ENCODE measurements at places on chromosomes 12 and 14.

- DNase-seq = no peak
Observed at GRCh38 chr12:52277486-52278245, 3.2 kb downstream of the KRT86 start.

DNA sequence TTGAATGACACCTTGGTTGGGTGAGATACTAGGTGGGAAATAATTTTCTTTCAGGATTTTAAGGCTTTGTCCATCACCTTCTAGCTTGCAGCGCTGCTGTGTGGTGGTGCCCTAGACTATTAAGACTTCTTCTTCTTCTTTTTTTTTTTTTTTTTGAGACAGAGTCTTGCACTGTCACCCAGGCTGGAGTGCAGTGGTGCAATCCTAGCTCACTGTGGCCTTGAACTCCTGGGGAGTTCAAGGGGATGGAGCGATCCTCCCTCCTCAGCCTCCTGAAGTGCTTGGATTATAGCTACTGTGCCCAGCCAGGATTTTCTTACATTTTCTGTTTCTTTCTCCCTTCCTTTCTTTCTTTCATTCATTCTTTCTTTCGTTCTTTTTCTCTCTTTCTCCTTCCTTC lies 10.3 kb upstream of the MTA1 start:
- DNase-seq = no peak

DNA sequence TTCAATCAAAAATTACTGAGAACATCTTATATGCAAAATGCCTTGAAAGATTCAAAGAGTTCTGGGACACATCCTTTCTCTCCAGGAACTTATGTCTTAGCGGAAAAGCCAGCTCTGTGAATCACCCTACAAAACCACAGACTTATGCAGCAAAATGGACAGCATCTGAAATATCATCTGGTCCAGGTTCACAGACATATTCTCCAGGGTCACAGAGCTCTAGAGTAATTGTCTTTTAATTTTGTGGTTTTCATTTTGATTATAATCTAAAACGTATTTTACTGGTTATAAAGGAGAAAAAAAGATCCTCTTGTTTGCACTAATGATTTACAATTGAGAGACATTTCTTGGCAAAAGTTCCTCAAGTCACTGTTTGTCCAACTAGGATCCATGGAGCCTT lies 246.2 kb downstream of the MSRB3 start:
- no peak for DNase-seq

DNA sequence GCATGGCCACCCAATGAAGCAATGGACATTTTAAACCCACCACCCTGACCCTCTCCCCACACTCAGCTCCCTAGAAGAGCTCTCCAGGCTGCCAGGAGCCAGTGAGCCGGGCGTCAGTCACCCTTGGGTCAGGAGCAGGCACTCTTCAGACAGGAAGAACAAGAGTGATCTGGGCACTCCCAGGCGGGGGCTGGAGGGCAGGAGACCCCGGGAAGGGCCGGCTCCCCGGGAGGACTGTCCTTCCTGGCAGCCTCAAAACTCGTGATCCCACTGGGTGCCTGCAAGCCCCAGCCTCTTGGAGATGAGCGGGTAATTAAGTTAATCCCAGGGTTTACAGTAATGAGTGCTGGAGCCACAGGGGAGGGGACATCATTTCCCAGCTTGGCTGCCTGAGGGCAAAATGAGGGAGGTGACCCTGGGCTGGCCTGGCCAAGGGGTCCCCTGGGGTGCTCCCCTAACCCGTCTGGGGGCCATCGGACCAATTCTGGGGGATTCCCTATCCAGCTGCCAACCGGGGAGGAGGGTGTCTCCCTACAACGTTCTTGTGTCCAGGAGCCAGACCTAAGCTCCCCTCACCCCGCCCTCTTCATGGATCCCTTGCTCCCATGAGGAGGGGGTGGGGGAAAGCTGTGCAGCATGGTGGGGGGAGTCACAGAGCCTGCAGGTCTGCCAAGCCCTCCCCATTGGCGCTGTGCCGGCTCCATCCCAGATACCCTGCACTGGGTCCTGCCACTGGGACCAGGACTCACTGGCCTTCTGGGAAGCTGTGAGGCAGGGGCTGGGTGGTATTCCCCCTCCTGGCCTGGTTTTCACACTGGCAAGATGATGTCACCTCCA lies 59.2 kb downstream of the CCNK start:
- DNase-seq = no peak

GRCh38 chr12:24760606-24761378 lies 188.1 kb downstream of the BCAT1 start:
- no peak for DNase-seq

DNA sequence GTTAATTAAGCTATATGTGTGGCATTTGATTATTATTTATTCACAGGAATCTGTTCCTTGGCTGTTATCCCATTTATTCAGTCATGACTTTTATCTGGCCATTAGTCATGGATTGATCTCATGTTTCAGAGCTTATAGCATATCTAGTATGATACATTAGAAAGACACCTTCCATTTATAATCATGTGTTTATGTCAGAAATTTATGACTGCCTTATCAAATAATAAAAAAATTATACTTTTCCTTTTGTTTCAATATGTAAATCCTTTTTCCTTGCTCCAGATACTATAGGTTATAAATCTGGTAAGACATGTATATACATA lies 248.0 kb upstream of the PDE3A start:
- DNase-seq = no peak

- DNase-seq = no peak
Observed at GRCh38 chr12:26513363-26514043, 318.1 kb downstream of the SSPN start.

- no peak for DNase-seq
Observed at GRCh38 chr12:28527631-28528249, 337.5 kb downstream of the CCDC91 start.

- no peak for DNase-seq
Observed at GRCh38 chr12:2662524-2662923, 132.2 kb upstream of the FKBP4 start.
